Foreskin keratinocyte (primary cell): ENCODE measurements at places on chromosomes 2 and 18. TPM values are rescaled to one million over a fixed set of nuclear protein-coding genes. Genes with fewer than 3 reads are reported as not detected.

GRCh38 chr18:31760695-31761094, at the start of gene SLC25A52:
Gene SLC25A52, minus strand, starts transcription at chr18:31760880. Its CDS starts 219 bp downstream, at chr18:31760661.
- no peak for DNase-seq

DNA sequence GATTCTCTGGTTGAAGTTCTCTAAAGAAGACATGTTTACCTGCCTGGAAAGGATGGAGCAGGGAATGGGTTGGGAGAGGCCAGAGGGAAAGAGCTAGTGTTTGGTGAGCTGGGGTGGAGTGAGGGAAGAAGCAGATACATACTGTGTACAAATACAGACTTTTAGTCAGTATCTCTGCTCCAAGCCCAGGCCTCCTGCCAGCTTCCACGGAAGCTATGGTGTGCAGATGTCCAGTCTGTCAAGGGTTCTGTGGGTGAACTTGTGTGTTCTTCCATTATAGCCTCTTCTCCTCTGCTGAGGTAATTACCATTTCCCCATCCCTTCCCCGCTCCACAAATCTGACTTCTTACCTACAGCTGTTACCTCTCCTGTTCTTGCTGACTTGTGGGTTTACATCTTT, 208.6 kb downstream of the HRH4 start:
- DNase-seq = no peak

GRCh38 chr2:7749895-7750559, 832.8 kb downstream of the RNF144A start:
- DNase-seq = no peak

- DNase-seq = peak; percentile 25
Measured at GRCh38 chr2:189580241-189580651, 340 bp downstream of the SLC40A1 start.

Gene RAB3GAP1
- 25.6 and 26.3 TPM in 2 replicates for polyA plus RNA-seq
